Urinary bladder (tissue), 4 donors: ENCODE measurements at places on chromosomes 7 and 10. TPM values are rescaled to one million over a fixed set of nuclear protein-coding genes. Genes with fewer than 3 reads are reported as not detected.

The CPA2 gene
- 0.09 TPM for polyA plus RNA-seq

The ADK gene
- polyA plus RNA-seq = 14.2 TPM

The DYNC1I1 gene
- polyA plus RNA-seq = 34.4 TPM

The SFRP5 gene
- polyA plus RNA-seq = 4.8 TPM

The SAMD8 gene
- polyA plus RNA-seq = 12.0 TPM

The ZNF239 gene
- 5.3 TPM for polyA plus RNA-seq

The ZNF282 gene
- 20.1 TPM for polyA plus RNA-seq

The RAB19 gene
- polyA plus RNA-seq = 0.10 TPM
